Urothelium cell line (cell line): ENCODE measurements at places on chromosomes 7 and 10.

DNA sequence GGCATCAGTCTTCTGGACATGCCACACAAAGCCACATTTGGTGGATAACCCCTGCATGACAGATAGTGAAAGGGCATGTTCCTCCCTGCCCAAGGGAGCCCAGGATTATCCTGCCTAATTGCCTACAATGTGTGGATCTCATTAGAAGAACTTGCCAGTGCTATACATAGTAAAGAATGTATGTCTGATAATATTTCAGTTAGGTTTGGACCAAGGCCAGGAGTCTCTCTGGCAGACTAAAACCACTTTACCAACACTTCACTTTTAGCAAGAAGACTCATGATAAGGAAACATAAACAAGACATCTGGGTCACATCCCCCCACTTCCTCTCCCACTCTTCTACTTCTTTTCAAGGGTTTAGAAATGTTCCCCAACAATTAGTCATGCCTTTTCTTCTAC is 196.7 kb downstream of the MTERF1 start:
- DNase-seq, result no peak

- DNase-seq, result no peak
These were observed 23.7 kb downstream of the MDH2 start for GRCh38 chr7:76071316-76072242.

DNA sequence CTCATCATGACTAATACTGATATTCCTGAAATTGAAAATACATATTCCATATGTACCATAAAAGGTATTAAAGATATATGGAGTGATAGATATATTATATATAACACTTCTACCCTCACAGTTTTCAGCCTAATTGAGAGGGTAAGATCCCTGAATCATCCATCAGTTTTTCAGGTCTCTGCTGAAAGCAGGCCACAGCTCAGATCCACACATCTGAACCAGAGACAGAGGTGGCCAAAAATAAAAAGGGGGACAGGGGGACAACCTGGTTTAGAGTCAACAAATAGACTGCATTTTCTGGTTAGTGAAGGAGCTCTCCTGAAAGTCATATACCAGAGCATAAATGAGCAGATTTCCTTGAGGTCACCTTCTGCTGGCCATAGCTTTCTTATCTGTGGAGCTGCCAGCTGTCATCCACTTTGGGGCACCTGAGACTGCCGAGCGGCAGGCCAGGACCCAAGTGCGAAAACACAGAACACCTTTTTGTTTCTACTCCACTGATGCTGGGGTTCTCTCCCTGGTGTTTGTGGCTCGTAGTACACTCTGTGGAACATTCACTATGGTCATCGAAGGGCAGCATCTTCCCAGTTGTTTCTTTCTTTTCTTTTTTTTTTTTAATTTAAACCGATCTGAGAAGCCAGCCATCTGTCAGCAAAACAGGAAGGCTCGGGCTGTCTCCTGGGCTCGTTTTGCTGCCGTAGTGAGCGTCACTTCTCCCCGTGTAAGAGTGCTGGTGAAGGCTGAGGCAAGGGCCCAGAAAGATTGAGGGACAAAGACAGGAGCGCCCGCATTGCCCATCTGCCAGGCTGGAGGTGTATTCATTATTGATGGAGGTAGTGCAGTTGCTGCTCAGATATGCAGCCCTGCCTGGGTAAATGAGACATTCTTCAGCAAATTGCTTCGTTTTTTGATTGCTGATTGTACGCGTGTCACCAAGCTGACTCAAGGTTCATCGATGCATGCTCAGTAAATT is 13.5 kb downstream of the IKZF1 start:
- no peak for DNase-seq

- no peak for DNase-seq
These were observed 16.2 kb downstream of the CEP55 start for GRCh38 chr10:93512565-93512964.

GRCh38 chr7:7897509-7897908 is 71.1 kb upstream of the GLCCI1 start:
- no peak for DNase-seq

DNA sequence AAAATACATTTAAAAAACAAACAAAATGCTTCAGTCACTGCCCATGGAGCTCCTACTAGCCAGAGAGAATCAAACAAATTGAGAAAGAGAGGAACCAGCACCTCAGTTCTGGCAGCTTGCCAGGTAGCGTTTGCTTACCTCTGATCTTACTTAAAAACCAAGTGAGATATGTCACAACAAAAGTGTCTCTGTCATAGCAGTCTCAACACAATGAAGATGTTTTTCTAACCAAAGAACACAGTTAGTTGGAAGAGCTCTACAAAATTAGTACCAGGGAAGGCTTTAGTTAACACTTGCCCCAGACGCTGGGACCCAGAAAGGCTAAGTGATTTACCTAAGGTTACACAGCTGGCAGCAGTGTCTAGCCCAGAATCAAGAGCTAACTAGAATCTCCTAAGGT is 3.4 kb downstream of the DOCK4 start:
- DNase-seq, result no peak

DNA sequence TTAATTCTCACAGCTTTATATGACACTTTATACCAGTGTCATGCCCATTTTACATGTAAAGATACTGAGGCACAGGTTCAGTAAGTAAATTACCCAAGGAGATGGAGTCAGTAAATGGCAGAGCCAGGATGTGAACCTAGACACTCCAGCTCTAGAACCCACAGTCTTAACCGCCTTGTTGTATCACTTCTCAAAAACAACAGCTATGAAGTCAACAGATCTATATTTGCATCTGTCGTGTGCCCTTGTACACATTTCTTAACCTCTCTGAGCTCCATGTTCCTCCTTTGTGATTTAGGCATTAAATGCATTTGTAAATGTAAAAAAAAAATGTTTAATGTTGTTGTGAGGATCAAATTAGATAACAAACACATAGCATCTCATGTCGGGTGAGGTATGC is 716.2 kb downstream of the SUGCT start:
- DNase-seq, result no peak

- DNase-seq, result no peak
These were observed 519 bp downstream of the PITRM1 start for GRCh38 chr10:3172081-3172445.

GRCh38 chr7:28808796-28809533 is 149.2 kb downstream of the TRIL start:
- no peak for DNase-seq

GRCh38 chr10:76769161-76769560 is 868.4 kb downstream of the KCNMA1 start:
- no peak for DNase-seq

DNA sequence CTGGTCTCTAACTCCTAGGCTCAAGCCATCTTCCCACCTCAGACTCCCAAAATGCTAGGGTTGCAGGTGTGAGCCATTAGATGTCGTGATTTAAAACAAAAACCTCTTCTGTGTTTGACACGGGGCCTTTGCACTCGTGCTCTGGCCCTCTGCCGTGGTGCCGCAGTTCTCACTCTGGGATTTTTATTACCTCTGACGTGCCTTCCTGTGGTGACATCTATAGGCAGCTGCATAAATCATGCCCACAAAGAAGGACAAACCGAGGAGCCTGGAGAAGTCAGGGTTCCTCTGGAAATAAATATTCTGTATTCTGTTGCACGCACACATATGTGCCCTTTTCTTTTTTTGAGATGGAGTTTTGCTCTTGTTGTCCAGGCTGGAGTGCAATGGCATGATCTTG is 25.9 kb upstream of the OCM start:
- peak; percentile 41 for DNase-seq

GRCh38 chr10:4663162-4663992 is 162.6 kb upstream of the AKR1E2 start:
- DNase-seq, result peak; percentile 87

DNA sequence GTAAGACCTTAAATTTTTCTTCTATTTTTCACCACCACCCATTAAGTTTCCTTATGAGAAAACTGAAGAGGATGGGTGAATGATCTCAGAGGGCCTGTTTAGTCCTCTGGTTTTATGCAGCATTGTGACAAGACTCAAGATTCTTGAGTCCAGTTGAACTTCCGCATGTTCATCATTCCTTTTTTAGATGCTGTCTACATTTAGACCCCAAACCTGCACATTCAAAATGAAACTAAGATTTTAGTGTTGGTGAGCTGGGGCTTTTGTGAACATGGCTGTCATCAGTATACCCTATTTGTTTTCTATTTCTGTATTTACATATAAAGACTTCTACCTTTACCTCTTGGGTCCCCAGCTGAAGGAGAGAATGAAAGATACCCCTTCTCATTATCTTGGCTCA is 31.1 kb downstream of the NET1 start:
- DNase-seq, result no peak

DNA sequence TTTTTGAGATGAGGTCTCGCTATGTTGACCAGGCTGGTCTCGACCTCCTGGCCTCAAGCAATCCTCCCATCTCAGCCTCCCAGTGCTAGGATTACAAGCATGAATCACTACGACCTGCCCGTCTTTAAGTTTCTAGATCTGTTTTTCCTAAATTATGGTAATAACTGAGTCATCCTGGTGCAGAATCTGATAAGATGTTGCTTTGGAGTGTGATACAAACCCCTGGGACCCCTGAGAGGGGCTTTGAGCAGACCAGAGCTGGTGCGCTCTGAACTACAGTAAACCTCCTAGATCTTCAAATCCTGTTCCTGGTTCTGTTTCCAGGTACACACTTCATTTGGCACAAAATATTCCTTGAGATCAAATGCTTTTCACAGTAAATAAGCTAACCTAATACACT is 34.2 kb downstream of the RPP38 start:
- no peak for DNase-seq

- DNase-seq, result no peak
These were observed 64.1 kb upstream of the INSIG1 start for GRCh38 chr7:155233311-155234157.

DNA sequence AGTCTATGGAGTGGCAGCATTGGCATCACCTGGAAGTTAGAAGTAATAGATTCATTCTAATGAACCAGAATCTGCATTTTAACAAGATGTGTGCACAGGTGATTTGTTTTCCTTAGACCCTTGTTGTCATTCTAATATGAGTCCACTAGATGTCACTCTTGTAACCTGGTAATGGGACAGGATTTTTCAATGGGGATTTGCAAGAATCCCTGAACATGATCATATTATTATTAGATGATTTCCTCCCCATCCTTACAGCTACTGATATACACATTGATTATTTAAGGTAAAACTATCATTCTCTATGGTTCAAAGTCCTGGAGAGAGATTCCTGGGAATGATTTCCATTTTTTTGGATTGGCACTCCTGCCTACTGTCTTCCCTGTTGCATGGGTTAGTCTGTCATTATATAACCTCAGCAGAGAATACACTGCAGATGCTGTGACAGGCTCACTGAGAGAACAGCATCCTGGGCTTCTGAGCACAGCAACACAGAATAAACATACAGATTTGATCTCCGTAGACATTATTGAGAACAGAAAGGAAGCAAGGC is 194.9 kb downstream of the SUGCT start:
- peak; percentile 67 for DNase-seq

DNA sequence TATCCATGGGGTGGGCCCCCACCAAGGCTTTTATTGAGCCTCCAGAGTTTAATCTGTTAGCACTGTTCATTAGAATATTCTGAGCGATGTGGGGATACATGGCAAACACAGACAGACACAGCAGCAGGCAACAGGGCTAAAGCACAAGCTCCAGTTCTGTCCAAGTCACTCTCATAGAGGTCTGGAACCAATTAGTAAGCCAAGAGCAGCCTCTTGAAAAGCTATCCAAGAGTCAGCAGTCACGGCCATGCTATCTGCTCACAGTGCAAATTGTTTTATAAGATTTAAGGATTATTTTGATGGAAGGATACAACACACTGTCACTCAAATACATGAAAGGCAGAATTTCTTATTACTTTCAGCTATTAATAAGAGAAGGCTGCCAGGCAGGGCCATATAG is 86.4 kb upstream of the DGKB start:
- DNase-seq, result no peak

DNA sequence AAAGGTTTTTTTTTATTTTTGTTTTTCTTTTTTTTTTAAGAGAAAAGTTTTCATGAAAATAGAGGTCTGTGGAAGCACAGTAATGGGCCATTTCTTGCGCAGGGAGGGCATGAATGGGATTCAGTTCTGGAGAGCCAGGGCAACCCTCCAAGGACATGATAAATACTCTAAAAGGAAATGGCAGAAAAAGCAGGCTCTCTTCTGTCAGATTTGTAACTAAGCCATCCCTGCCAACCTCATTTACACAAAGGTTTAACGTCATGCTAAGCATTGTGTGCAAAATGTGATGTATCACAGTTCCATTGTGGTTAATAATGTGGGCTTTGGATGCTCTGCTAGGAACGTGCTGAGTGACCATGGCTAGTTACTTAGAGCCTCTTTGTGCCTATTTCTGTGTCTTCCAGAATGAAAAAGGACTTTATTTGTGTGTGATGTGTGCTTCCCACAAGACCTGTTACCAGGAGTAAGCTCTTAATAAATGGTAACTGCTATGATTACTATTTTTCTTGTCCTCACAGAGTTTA is 1095.9 kb upstream of the SORCS1 start:
- no peak for DNase-seq

GRCh38 chr10:16195178-16195769 is 241.5 kb upstream of the PTER start:
- DNase-seq, result peak; percentile 27

- peak; percentile 40 for DNase-seq
These were observed 27.6 kb upstream of the MKRN1 start for GRCh38 chr7:140506788-140507464.

DNA sequence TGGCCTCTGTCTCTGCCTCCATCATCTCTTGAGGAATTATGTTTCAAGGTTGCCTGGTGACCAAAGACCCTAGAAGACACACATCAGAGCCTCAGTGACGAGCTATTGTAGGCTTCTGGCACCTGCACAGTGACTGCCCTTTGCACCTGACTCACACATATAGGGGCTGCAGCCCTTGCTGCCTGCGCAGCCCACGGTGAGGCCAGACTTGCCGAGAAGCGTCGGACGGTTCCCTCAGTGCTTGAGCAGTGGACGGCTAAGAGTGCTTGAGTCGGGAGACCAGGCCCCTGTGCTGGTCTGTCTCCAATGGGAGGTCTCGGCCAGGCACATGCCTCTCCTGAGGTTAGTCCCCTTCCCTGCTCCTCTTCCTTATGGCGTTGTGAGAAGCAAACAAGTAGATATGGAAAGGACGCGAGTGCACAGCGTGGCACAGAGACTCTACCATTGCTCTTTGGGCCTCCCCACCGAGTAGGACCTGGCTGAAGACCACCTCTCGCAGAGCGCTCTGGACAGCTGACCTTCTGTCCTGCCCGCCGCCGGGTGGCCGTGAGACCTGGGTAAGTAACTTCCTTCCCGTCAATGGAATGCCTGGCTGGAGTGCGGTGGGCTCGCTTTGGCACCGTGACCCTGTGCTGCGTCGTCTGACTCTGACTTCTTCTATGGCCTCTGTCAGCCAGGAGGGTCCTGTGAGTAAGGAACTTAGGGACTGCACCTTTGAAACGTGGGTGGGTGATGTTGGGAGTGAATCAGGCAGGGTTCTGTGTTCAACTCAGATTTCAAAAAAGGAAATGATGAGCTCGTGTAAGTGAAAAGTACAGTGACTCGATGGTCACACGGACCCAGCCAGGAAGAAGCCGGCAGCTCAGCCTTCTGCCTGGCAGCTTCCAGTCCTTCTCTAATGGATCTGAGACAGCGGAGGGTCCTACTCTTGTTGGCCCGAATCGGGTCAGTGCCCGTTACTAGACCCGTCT is 33.7 kb downstream of the ZNF775 start:
- no peak for DNase-seq

- DNase-seq, result no peak
These were observed 85.4 kb upstream of the PLXDC2 start for GRCh38 chr10:19730907-19731217.

- DNase-seq, result peak; percentile 44
These were observed 17.3 kb downstream of the MGAM start for GRCh38 chr7:142012825-142013511.
